ENCODE measurements at places on chromosomes 13 and 19. TPM values are rescaled to one million over a fixed set of nuclear protein-coding genes. Genes with fewer than 3 reads are reported as not detected.

GRCh38 chr19:42577016-42577415 is 17.7 kb downstream of the CEACAM8 start:
- no peak for DNase-seq

DNA sequence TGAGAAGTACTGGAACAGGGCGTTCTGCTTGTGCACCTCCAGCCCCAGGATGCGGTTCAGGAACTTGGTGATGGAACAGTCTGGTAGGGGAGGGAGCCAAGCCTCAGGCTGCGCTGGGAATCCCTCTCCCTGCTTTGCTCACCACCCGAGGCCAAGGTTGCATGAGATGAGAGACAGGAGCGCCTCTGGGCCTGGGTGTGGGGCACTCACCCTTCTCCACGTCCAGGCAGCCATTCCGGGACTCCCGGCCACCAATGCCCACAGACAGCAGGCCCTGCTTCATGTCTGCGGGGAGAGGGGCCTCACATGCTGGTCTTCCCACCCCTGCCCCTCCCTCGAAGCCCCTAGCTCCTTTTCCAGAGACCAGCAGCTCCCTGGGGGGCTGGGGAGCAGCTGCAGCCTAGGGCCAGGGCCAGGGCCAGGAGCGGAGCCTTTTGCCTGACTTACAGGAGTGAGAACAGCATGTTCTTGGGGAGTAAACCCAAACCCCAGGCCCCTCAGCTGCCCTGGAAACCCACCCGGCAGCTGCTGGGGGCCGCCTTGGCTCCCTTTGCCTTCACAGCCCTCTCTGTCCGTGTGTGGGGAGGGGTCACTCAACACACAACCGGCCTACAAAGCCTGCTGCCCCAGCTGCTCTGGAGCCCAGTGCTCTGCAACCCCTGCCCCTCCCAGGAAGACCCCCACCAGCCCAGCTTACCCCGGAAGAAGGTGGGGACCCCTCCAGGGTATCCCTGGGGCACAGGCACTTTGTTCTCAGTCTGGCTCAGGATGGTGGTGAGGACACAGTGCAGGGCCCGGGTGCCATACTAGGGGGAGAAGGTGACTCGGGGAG is 7.2 kb downstream of the GPX4 start:
- no peak for DNase-seq

DNA sequence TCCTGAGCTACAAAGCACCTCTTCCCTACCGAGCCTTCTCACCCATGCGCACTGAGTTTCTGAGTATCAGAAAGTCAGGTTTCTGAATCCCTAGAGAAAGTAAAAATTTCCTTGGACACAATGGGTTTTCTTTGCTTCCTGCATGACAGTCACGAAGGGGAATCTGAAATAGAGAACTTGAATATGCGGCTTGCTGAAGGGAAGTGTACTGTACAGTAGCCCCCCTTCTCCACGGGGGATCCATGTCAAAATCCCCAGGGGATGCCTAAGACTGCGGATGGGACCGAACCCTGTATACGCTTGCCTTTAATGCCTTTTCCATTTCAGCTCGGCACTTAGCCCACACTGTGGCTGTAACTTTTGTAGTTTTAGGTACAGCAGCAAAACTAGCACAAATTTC is 107.9 kb downstream of the GGACT start:
- DNase-seq: no peak

DNA sequence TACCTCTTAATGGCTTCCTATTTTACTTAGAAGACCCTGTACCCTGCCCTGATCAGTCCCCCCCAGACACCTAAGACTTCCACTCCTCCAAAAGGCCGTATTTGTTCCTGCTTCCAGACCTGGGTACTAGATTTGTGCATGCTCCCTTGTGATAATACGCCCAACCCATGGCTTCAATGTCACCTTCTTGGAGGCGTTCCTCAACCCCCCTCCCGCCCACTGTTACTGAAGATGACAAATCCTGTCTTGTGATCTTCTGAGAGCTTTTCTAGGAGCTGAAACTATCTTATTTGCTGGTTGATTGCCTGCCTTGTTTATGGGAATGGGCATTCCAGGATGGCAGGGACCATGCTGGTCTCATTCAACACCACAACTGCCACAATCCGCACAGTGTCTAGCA is 9.4 kb downstream of the SLC25A23 start:
- no peak for DNase-seq

- DNase-seq: no peak
These were observed 210.9 kb downstream of the GPC5 start for GRCh38 chr13:91609353-91609752.

GRCh38 chr13:102220681-102221228 is 181.1 kb downstream of the FGF14 start:
- DNase-seq: no peak

DNA sequence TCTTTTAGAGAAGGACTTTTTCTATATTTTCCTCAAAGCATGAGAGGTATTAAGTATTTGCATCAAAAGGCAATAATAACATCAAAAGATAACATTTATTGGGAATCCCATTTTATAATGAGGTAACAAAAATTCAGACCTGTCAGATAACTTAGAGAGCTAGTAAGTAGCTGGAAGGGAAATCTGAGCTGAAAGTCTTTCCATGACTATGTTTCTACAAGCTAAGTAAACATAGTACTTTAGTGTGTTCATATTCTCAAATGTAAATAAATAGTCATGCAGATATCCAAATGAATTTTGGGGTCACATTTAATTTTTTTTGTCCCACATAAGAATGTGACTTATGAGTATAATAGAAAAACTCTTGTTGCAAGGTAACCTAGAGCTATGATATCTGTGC is 87.3 kb upstream of the FBXL3 start:
- DNase-seq: no peak

GRCh38 chr19:39401549-39402345 is 4.9 kb upstream of the ZFP36 start:
- DNase-seq: no peak

DNA sequence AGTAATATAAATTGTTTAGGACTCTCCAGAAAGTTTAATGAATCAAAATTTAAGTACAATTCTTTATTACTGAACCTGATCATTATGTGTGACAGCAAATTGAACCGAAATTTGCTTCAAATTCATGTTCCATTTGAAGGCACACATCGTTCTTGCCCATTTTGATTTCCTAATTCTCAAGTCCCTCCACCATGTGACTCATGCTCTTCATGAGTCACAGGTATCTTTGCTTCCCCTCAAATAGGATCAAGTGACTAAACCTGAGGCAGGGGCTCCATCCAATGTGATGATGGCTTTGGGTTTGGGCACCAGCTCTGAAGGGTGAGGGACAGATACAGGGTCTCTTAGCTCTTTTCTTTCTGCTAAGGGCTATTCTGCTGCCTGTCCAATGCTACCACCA is 86.1 kb downstream of the THSD1 start:
- no peak for DNase-seq

DNA sequence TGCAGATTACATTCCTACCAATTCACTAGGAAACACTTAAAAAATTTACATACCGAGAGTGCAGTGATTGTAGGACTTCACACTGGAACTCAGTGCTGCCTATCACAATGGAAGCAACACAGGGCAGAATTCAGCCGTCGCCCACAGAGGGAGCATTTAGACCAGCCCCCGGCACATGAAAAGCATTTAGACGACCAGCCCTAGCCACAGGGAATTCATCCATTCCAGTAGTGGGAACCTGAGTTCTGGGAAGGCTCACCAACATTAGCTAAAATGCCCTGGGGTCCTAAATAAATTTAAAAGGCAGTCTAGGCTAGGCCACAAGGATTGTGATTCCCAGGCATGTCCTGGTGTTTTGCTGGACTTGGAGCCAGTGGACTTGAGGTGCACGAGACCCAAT is 155.2 kb downstream of the LIG4 start:
- no peak for DNase-seq

- DNase-seq: no peak
These were observed 3.2 kb upstream of the SPACA6 start for GRCh38 chr19:51689751-51690453.

- DNase-seq: no peak
These were observed 8.0 kb upstream of the ZNF358 start for GRCh38 chr19:7507884-7508283.

- DNase-seq: no peak
These were observed 200.5 kb downstream of the ABCC4 start for GRCh38 chr13:95100525-95101433.

- no peak for DNase-seq
These were observed at the start of gene LYPD4 for GRCh38 chr19:41844601-41845000. Gene LYPD4, minus strand, starts transcription at chr19:41844683. Its CDS starts 5,398 bp downstream, at chr19:41839285.

DNA sequence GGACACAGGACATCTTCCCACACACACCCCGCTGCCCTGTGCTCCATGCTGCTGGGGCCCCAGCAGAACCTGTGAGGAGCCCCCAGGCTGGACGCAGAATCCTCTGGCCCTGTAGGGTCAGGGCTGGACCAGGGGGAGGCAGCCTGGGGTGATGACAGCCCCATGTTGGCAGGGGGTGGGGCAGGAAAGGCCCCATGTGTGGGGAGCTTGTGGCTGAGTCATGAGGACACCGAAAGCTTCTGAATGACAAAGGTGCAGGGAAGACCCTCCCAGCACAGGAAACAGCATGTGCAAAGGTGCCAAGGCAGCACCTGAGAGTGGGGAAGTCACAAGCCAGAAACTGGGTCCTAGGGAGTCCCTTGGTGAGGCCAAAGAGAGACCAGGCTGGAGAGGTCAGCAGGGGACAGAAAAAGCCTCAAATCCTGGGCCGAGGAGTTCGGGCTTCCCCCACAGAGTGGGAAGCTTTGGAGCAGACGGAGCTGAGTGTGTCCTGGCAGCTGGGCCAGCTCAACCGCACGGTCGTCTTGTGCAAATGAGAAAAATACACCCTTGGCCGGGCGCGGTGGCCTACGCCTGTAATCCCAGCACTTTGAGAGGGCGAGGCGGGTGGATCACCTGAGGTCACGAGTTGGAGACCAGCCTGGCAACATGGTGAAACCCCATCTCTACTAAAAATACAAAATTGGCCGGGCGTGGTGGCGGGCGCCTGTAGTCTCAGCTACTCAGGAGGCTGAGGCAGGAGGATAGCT is 17.5 kb downstream of the ATP8B3 start:
- no peak for DNase-seq

- DNase-seq: no peak
These were observed 32.7 kb downstream of the FBN3 start for GRCh38 chr19:8116437-8117293.

DNA sequence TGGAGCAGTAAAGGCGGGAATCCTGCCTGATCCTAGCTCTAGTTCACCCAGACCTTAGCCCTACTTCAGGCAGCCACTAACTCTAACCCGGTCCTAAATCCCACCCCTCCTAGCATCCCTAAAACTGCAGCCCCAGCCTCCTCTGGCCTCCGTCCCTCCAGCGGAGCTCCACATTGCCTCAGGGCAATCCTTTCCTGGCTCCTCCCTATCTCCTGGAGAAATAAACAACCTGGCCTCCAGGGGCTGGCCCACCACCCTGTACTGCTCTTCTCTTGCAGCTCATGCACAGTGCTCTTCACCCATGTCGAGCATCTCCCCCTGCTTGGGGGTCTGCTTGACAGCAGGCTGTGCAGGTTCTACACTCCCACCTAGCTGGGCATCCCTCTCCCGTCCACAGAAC is 6.7 kb downstream of the POU2F2 start:
- no peak for DNase-seq

DNA sequence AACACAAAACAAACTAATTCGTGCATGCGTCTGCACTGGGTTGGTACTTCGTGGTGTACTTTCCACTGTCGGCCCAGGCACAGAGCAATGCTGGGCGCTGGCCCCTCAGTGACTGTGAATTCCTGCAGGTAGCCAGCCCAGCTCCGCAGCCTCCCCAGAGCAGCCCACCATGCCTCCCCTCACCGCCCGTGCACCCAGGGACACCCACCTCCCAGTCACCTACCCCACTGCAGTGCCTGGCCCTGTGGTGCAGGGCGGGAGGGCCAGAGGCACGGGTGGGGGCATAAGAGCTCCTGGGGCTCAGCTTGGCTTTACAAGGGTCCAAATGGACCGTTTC is 93.1 kb upstream of the ZNF507 start:
- DNase-seq: no peak

DNA sequence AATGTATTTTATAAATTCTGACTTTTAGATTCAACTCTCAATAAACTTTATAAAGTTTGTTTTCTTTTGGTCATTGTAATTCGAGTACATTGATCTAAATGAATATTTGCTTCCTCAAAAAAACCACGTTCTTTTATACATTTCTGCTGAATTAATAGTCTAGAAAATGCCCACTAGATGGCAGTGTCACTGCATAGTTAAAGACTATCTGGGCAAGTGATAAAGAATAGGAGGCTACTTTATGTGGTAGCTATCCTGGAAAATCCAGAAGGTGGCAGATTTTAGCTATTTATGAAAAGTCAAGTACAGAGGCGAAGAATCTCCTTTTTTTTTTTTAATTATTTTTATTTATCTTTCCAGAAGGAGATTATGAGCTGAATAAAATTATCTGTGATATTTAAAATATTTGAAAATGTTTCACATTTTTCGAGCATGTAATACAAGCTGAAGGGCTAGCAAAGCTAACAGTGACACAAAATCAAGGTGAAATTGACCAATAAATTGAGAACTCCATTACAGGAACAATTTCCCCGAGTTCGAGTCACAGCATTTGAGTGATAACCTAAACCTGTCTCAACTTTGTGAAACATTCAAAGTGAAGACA is 221.8 kb downstream of the OLFM4 start:
- DNase-seq: no peak

The ZIM2 gene
- not detected for total RNA-seq

The CRTC1 gene
- total RNA-seq: 3.6 TPM

The CLEC4G gene
- total RNA-seq: 1.1 TPM

The LGALS14 gene
- total RNA-seq: not detected

The PAF1 gene
- total RNA-seq: 53.6 TPM

The ZNF527 gene
- total RNA-seq: 2.2 TPM

The UGGT2 gene
- 8.4 TPM for total RNA-seq

The FSD1 gene
- not detected for total RNA-seq

The CLDN10 gene
- total RNA-seq: not detected

The ZNF581 gene
- total RNA-seq: 20.2 TPM
